ENCODE measurements at places on chromosomes 12 and 14.
A peak's percentile ranks its signal among the peaks of the same experiment; 100 is the strongest.

GRCh38 chr14:100440207-100440631 is 117.1 kb downstream of the SLC25A47 start:
- DNase-seq, result no peak

DNA sequence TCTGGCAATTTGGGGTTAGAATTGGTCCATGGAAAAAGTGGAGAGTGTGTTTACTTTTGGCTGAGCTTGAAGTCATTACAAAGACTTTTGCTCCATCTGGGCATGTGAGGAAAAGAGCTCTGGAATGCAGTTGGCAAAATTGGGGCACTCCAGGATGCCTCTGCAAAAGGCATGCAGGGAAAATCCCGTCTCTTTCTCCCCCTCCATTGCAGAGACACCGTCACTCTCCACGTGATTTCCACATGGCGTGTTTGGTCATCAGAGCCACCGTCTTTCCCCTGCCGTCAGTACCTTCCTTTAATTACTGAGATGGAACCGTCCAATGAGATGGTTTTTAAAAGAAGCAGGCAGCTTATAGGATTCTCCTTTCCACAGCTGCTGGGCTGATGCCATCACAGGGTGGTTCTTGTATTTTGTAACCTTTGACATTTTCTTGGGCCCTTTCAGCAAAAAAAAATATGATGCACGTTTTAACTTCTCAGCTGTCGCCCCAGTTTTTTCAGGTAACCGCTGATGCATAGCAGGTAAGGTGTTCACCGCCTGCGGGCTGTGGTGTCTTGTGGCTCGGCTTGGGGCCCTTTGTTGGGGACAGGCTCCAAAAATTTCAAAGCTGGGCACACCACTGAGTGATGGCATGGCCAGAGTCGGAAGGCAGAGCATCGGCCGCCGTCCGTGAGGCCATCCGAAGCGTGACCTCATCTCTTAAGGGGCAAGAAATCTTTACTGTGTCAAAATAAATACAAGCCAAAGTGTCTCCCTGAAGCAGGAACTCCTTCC is 68.4 kb downstream of the CACNA1C start:
- no peak for DNase-seq

DNA sequence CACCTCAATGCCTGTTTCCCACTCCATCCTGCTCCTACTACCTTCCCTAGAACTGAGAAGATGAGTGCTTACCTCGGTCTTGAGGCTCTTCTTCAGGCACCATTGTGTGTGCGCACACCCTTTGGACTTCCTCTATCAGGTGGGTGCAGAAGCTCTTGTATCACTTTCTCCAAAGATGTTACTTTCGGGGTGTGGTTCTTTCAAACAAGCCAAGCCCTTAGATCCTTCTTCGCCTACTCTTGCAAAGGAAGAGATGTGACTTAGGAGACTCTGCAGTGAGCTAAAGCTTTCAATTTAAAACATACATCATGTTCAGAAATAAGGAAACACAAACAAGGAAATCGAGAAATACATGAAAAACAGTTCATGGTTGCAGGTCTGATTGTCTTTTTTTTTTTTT is at the start of gene CLEC4C:
Gene CLEC4C, minus strand, starts transcription at position 130 of the 400 bp plus-strand sequence. Its CDS starts 27 bp downstream, at position 103.
- no peak for DNase-seq

- no peak for DNase-seq
These were observed 12.3 kb upstream of the TMED10 start for GRCh38 chr14:75188520-75189268.

GRCh38 chr14:67680941-67681340 is 6.5 kb upstream of the VTI1B start:
- peak; percentile 44 for DNase-seq

Measured in CD4-positive, alpha-beta T cell (primary cell).